ENCODE measurements at places on chromosomes 12 and 14.

DNA sequence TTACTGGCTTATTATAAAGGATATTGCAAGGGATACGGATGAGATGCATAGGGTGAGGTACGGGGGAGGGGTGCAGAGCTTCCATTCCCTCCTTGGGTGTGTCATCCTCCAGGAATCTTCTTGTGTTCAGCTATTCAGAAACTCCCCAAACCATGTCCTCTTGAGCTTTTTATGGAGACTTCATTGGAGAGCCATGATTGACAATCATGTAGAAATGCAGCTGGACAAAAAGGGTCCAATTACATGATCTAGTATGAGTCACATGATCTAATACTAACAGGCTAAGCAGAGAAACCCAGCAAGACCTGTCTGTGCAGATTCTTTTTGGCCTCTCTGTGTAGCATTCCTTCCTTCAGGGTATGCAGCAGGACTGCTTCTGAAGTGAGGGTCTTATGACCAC is 23.9 kb upstream of the FLVCR2 start:
- H3K4me1 ChIP-seq: no peaks in the 10 kb centered on the region
- H3K27me3 ChIP-seq: peaks cover 13% of the 10 kb centered on the region
- DNase-seq: no peak
- no peak overlapping the region for H3K4me3 ChIP-seq
- no peaks in the 10 kb centered on the region for H3K36me3 ChIP-seq

GRCh38 chr14:26996246-26996645 is 398.4 kb upstream of the NOVA1 start:
- DNase-seq: no peak
- H3K27me3 ChIP-seq: no peaks in the 10 kb centered on the region
- H3K36me3 ChIP-seq: no peaks in the 10 kb centered on the region
- no peaks in the 10 kb centered on the region for H3K4me1 ChIP-seq
- no peak overlapping the region for H3K4me3 ChIP-seq
- no peak overlapping the region for H3K27ac ChIP-seq

DNA sequence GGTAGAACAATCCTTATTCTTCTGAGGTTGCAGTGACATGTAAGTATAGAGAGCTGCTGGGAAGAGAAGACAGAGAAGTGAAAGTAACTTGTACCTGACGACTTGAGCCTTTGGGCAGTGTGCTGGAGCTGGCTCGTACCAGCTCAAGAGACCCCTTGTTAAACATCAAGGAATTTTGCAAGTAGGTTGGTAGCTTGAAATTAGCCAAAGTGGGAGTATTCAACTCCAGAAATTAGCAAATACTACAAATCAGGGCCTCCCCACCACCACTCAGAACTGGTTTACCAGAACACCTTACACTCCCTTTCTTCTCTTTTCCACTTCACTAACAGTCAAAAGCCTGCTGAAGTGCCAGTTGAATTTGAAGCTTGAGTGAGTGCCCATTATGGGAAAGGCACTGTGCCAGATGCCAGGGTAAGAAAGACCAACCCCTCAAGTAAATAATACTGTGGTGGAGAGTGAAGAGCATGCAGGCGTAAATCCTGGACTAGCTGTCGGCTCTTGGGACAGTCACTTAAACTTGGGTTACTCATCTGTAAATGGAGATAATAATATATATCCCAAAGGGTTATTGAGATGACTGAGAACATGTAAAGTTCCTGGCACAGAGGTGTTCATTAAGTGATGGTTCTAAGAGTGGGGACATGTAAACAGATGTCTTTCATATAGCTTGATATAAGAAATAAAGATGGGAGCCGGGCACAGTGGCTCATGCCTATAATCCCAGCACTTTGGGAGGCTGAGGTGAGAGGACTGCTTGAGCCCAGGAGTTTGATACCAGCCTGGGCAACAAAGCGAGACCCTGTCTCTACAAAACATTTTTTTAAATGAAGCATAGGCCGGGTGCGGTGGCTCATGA is 27.0 kb upstream of the EID3 start:
- H3K4me1 ChIP-seq: peaks cover under 1% of the 10 kb centered on the region
- no peak overlapping the region for H3K27ac ChIP-seq
- no peaks in the 10 kb centered on the region for H3K27me3 ChIP-seq

DNA sequence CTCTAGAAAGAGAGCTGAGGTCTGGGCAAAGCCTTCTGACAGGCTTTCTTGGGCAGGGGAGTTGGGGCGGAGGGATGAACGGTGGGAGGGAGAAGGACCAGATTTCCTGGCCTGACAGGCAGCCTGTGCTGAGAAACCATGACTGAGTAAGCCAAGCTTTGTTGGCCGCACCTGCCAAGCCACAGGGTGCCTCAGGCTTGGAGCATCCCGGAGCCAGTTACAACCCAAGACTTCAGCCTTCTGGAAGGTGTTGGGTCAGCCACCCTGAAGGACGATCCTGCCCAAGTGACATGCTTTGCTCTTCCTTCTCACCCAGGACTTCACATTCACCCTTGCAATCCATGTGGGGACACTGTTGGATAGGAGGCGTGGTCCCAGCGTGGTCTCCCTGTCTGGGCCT is 21.0 kb upstream of the AQP2 start:
- DNase-seq: no peak
- no peak overlapping the region for H3K4me3 ChIP-seq
- H3K27me3 ChIP-seq: no peaks in the 10 kb centered on the region
- no peak overlapping the region for H3K27ac ChIP-seq
- H3K4me1 ChIP-seq: no peaks in the 10 kb centered on the region

- H3K27ac ChIP-seq: no peak overlapping the region
- no peak for DNase-seq
- H3K27me3 ChIP-seq: no peaks in the 10 kb centered on the region
- H3K4me3 ChIP-seq: no peak overlapping the region
- peaks cover 18% of the 10 kb centered on the region for H3K36me3 ChIP-seq
- H3K4me1 ChIP-seq: peaks cover 11% of the 10 kb centered on the region
Observed at GRCh38 chr12:48768147-48768546, 20.7 kb downstream of the ADCY6 start.

DNA sequence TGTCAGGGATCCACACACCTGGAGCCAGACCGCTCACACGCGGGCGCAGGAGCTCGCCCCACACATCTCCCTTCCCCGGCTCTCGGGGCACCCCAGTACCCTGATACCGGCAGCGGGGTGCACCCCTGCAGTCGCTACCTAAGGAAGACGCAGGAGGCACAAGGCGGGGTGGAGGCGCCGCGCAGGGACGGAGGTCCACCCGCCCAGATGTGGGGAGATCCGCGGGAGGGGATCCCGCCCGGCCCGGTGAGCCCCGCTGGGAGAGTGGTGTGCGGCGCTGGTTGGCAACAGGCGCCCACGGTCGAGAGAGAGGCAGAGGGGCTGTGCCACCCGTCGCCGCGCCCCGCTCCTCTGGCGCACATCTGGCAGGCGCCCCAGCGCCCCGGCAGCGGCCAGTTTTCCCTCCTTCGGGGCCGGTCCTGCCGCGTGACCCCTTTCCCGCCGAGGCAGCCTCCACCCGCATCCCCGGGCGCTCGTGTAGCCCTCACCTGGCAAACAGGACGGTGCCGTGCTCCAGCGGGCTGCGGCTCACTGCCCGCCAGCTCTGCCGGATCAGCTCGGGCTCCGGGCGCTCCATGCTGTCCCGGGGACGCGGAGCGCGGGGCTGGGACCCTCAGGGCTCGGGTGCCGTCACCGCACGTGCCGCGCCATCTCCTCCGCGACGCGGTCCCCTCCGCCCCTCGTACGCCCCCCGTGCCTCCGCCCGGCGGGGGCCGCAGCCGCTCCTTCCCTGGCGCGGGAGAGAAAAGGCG is 469 bp downstream of the NGB start:
- peaks cover 5% of the 10 kb centered on the region for H3K36me3 ChIP-seq
- no peak for DNase-seq
- no peak overlapping the region for H3K4me3 ChIP-seq
- no peak overlapping the region for H3K27ac ChIP-seq

GRCh38 chr12:91104812-91105466 is 6.4 kb downstream of the LUM start:
- peaks cover 3% of the 10 kb centered on the region for H3K4me1 ChIP-seq
- no peaks in the 10 kb centered on the region for H3K27me3 ChIP-seq
- H3K36me3 ChIP-seq: no peaks in the 10 kb centered on the region
- no peak overlapping the region for H3K27ac ChIP-seq
- no peak for DNase-seq

DNA sequence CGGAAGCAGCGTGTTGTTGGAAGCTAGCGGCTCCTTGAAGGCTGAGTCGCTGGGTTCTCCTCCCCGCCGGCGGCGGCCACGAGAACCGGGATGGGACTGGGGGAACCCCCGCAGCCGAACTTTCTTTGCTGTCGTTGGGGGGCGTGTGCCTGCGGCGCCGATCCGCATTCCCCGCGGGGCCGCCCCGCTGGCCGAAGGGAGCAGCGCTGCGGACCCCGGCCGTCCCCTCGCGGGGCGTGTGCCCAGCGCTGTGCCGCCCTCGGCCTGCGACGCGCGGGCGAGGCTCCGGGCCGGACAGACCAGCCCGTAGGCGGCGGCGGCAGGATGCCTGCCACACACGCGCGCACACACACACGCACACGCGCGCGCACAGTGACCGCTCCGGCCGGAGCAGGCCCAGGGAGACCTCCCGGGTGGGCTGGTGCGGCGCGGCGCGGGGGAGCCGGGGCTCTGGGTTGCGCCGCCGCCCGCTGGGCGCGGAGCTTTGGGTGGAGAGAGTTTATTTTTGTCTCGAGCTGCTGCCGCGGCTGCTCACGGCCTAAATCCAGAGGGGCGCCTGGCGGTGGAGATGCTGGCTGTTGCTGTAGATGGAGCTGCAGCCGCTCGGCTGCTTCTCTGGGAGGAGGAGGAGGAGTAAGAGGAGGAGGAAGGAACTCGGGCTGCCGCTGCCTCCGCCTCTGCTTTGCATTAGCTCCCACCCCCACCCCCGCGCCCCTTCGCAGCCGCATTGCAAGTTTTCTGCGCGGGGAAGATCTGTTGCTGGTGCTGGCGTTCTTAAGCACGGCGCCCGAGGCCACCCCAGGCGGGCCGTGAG is at the start of gene SAMD4A:
Gene SAMD4A, plus strand, starts transcription at position 719 of the 814 bp plus-strand sequence. CDS start 789 bp downstream, outside the sequence.
- no peak within 1 kb of the TSS for H3K27ac ChIP-seq
- no peaks in the 10 kb centered on the region for H3K36me3 ChIP-seq
- DNase-seq: peak; percentile 53
- H3K27me3 ChIP-seq: peaks cover 39% of the 10 kb centered on the region
- H3K4me1 ChIP-seq: peaks cover 22% of the 10 kb centered on the region

GRCh38 chr14:23481362-23481970 is 12.0 kb downstream of the NGDN start:
- peak; percentile 22 for DNase-seq
- no peak overlapping the region for H3K27ac ChIP-seq
- peaks cover 23% of the 10 kb centered on the region for H3K4me1 ChIP-seq
- H3K4me3 ChIP-seq: no peak overlapping the region
- H3K27me3 ChIP-seq: no peaks in the 10 kb centered on the region
- peaks cover 4% of the 10 kb centered on the region for H3K36me3 ChIP-seq

DNA sequence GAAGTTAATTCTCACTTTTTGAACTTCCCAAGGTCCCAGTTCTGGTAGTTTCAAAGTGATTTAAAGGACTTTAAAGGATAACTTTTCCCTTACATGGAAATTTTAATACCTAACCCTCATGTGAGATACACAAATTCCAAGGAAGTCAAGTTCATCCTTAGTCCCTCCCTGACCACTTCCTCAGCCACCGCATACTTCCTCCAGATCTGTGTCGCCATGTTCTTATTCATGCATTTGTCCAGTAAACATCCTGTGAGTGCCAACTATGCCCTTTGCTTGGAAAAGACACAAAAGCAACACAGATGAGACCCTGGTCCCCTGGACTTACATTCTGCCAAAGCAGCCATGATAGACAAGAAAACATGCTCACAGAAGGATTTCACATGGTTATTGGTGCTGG is 206.6 kb downstream of the KSR2 start:
- no peak for DNase-seq
- H3K27me3 ChIP-seq: peaks cover 14% of the 10 kb centered on the region
- H3K4me3 ChIP-seq: no peak overlapping the region

Measured in neural crest cell (in vitro differentiated cells).